ENCODE measurements at places on chromosomes 1 and 21.

- DNase-seq: no peak
Measured at GRCh38 chr1:47686731-47687630, 249.1 kb downstream of the FOXD2 start.

GRCh38 chr1:30977105-30977504 is 68.5 kb upstream of the SDC3 start:
- no peak for DNase-seq

- DNase-seq: no peak
Measured at GRCh38 chr1:29329022-29329775, 92.9 kb downstream of the PTPRU start.

GRCh38 chr1:145985502-145986439 is 10.6 kb downstream of the TXNIP start:
- DNase-seq: no peak

Measured in CD4-positive, alpha-beta T cell treated with Interleukin-17A for 4 hours (primary cell).